ENCODE measurements at places on chromosomes 13 and 19. TPM values are rescaled to one million over a fixed set of nuclear protein-coding genes. Genes with fewer than 3 reads are reported as not detected.

- no peak overlapping the region for H3K27ac ChIP-seq
- no peak overlapping the region for H3K4me3 ChIP-seq
- DNase-seq = no peak
- no peaks in the 10 kb centered on the region for H3K4me1 ChIP-seq
- peaks cover 6% of the 10 kb centered on the region for H3K27me3 ChIP-seq
Measured at GRCh38 chr13:111512707-111513106, 192.3 kb downstream of the TEX29 start.

DNA sequence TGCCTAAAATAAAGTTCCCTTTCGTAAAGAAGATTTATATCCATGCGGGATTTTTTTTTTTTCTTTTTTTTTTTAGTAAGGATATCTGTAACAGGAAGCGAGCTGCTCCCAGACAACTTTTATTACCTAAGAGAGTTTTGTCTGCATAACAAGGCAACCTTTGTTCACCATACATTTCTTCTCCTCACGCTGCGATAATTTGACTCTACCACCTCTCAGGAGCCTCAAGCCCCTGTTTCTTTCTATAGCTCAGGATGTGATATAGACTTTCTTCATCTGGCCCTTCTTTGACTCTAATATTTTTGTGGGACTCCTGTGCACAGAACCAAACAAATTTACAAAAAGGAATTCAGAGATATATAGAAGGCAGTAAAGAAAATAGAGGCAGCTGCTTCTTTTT is 1053.7 kb upstream of the SPRY2 start:
- DNase-seq = no peak
- no peaks in the 10 kb centered on the region for H3K27me3 ChIP-seq
- H3K36me3 ChIP-seq = no peaks in the 10 kb centered on the region
- H3K27ac ChIP-seq = no peak overlapping the region
- no peaks in the 10 kb centered on the region for H3K4me1 ChIP-seq

GRCh38 chr13:98514288-98514687 is 62.6 kb downstream of the STK24 start:
- no peaks in the 10 kb centered on the region for H3K27me3 ChIP-seq
- no peak for DNase-seq
- H3K36me3 ChIP-seq = peaks cover 2% of the 10 kb centered on the region
- peak overlapping the region; percentile 87 for H3K4me3 ChIP-seq
- peaks cover 98% of the 10 kb centered on the region for H3K4me1 ChIP-seq

RASL11A gene
- 5.6 TPM for total RNA-seq

OR10H1 gene
- total RNA-seq = 0.07 TPM
